ENCODE measurements at places on chromosomes 6 and 20.

- DNase-seq: no peak
Measured at GRCh38 chr6:121437851-121438651, 2.6 kb downstream of the GJA1 start.

- no peak for DNase-seq
Measured at GRCh38 chr6:119661078-119661477, 311.5 kb upstream of the MAN1A1 start.

DNA sequence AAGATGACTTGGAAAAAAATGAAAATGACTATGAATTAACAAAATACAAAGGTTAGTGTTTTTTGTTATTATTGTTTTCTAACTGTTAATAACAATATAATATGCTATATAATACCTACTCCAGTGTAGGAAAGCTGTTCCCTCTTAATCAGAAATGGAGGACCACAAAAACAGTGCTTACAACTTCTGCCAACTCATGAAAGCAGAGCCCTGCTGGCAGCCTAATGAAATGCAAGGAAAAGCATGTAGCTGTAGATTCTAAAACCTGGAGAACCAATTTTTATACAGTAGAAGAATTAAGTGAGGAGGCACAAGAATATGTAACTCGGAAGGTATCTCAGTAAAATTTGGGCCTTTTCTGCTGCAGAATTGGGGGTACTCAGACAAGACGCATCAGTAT, 29.4 kb downstream of the PHIP start:
- DNase-seq: no peak

GRCh38 chr6:39754514-39755115, 29.4 kb upstream of the KIF6 start:
- DNase-seq: no peak

- no peak for DNase-seq
Measured at GRCh38 chr6:149150801-149151398, 166.6 kb upstream of the TAB2 start.

- DNase-seq: no peak
Measured at GRCh38 chr6:13113981-13114593, 214.2 kb downstream of the TBC1D7 start.

GRCh38 chr6:69861986-69862385, 4.4 kb upstream of the COL19A1 start:
- DNase-seq: no peak

DNA sequence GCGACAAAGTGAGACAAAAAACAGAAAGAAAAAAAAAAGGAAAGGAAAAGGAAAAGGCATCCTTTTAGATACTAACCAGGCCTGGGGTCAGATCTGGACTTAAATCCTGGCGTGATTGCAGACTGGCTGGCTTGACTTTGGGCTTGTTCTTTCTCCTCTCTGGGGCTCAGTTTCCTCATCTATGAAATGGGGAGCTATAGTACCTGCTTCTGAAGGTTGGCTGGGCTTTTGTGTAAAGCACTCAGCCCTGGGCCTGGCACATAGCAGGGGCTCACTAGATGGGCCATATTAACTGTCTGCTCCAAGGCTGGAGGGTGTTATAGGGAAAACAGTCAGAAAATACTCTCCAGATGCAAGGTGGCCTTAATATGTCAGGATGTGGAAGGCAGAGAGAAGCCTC, 1.2 kb upstream of the R3HDML start:
- no peak for DNase-seq

GRCh38 chr20:3786665-3787323, at the start of gene CENPB:
Gene CENPB, minus strand, starts transcription at chr20:3786740. Its CDS starts 257 bp downstream, at chr20:3786483.
- peak; percentile 84 for DNase-seq

- DNase-seq: peak; percentile 64
Measured at GRCh38 chr6:3139090-3139903, 18.0 kb downstream of the TUBB2A start.

- no peak for DNase-seq
Measured at GRCh38 chr6:79614326-79615305, 16.5 kb upstream of the SH3BGRL2 start.

- no peak for DNase-seq
Measured at GRCh38 chr6:24640166-24640565, 5.8 kb downstream of the KIAA0319 start.

DNA sequence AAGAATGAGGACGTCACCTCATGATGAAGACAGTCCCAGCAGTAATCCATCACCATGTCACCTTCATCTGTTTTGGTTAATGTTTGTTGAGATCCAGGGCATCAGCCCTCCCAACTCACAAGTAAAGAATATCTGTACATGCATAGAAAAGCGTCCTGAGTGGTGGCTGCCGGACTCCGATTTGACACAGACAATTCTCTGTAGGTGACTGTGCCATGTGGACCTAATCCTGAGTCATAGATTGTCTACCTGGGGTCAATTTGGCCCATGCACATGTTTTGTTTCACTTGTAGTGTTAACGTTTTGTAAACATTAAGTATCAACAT, 168.4 kb upstream of the UST start:
- DNase-seq: no peak

DNA sequence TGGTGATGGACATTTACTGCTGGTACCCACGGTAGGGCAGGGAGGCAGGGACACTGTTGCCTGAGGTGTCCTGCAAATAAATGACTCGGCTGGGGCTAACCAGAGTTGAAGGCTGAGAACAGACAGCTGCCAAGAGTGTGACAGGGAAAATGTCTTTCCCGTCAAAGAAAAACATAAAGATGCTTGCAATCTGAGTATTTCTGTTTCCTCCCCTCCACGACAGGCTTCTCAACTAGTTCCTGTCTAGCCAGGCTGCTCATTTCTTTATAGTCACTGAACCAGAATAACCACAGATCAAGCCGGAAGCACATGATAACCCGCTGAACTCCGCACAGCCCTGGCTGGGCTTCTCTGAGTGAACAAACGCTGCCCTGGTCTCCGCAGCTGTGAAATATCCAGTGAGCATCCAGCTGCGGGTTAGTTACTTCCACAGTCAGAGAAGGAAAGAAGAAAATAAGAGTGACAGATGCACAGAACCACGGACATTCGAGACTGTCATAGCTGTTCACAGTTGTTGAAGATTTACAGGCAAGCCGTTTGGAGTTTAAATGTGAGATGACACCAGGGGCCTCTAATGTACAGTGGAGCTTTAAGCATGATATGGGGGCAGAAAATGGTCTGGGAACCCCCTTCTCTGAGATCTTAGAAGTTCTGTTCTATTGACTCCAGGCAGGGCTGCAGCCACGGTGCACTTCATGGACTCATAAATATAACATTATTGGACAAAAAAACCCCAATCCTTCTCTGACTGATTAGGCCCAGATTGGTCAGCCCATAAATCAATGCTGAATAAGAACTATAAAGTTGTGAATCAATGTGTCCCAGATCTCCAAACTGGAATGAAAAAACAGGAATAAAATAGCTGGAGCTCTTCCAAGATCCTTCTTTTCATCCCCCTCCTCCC, 299.9 kb upstream of the SUPT3H start:
- DNase-seq: no peak

DNA sequence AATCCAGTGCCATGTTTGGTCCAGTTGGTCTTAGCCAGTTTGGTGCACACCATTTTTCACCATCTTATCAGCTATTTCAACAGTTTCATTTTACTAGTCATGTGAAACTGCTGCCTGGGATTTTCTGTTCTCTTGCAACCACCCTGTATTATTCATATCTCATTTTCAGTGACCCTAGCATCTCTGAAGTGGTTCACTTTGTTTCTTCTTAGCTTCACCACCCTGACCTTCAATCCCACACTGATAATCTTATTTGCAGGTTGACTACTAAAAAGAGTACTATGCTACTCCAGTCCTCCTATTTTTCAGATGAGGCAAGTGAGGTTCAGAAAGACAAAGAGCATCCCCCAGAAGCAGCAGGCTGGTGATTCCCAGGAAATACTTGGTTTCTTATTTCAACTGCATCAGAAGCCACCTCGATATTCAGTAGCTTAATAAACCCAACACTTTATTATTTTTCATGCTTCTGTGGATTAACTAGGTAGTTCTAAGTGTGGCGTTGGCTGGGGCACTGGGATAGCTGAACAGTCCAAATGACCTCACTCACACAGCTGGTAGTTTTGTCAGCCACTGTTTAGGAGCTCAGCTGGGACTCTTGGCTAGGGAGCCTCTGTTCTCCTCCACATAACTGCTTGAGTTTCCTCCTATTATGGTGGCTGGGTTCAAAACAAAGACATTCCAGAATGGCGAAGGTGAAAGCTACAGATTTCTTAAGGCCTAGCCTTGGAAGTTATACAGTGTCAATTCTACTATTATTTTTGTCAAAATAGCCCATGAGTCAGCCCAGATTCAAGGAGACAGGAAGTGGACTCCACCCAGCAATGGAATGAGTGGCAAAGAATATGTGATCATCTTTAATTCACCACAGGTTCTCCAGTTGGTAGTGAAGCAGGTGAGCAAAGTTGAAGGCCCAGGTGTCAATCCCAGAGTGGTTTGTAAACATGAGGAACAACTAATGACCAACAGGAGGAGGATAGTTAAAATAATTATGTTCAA, 40.6 kb downstream of the BPIFB4 start:
- DNase-seq: no peak

DNA sequence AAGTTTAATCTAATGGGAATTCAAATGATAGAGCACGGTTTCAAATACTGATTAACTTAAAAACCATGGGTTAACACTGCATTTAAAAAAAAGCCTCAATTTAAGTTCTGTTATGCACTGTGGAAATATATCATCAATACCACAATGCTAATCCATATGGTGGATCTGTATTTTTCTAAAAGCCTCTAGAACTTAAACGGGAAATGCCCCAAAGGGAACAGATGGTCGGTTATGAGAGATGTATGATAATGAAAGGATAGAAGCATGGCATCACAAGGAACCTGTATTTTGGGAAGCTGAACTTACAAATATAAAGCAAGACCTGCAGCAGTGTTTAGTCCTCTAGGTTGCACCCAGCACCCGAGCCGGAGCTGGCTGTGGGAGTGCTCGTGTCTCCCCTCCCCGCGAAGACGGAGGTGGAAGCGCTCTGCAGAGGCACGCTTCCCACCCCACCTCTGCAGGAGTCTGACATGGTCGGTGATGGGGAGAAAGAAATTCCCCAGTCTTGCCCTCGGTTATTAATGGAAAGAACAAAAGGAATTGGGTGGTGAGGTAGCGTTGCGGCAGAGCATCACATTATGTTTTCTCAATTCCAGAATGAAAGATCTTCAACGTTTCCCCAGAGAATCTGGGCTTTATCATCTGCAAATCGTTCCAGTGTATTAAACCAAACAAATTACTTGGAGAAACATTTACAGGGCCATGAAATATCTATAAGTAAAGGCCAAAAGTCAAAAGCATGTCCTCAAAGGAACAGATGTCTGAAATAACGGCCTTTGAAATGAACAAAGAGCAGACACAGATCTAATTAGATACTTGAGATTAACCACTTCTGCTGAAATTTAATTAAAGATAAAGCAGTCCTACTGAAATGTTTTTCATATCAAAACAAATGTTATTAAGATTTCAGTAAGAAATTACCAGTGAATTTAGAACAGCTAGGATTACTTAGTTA, 103.1 kb upstream of the POPDC3 start:
- no peak for DNase-seq

DNA sequence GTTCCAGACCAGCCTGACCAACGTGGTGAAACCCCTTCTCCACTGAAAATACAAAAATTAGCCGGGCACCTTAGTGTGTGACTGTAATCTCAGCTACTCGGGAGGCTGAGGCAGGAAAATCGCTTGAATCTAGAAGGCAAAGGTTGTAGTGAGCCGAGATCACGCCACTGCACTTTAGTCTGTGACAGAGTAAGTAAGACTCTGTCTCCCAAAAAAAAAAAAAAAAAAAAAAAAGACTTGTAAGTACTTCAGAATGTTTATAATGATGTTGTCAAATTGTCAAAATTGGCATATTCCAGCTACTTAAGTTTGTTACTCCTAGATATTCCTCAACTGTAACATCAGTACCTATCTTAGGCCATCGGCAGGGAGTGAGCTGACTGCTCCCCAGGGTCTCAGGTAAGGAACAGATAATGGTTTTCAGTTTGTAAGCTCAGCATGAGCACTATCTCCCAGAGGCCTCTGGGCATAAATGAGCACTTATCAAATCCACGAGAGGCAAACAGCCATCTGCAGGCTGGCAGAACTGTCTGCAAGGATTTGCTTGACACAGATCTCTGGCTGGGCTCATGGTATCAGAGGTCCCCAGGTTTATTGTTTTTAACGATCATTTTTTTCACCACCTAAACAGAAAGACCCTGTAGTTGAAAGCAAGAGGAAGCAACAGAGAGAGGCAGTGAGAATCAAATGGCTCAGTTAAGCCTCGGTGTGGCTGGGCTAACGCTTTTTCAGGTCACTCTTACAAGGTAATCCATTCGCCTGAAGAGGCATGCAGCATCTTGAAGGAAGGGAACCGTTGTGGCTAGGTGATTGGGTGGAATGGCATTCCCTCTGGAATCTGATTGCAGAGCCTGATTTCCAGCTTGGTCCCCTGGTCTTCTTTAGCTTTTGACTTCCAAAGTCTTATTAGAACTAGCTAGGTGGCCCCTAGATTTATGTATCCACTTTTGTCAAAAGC, 115.9 kb downstream of the LY86 start:
- DNase-seq: no peak

DNA sequence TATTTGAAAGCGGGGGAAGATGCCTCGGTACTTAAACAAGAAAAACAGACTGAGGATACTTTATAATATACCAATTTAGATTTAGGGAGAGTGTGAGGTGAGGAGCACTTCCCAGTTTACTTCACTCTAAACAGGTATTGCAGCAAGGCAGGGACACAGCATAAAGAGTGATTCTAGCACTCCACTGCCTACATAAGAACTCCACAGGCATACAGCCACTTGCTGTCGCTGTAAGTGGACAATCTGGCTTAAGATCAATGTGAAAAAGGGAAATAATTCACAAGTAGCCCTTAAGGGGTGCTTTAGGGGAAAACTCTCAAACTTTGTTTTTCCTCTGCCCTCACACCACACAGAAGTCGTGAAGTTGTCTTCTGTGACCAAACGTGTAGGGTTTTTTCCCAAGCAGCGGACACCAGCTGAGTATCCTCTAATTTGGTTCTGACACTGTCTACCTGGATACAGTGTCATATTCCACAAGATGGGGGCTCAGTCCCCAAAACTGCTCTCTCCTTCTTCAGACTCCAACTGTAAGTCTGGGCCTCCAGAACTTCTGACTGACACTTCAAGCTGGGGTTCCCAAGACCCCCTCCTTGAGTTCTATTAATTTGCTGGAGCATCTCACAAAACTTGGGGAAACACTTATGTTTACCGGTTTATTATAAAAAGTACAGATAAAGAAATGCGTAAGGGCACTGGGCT, 9.3 kb downstream of the ADNP start:
- no peak for DNase-seq

GRCh38 chr20:45463709-45464108, 5.8 kb upstream of the WFDC2 start:
- DNase-seq: no peak

GRCh38 chr20:16846006-16846405, 97.8 kb downstream of the OTOR start:
- no peak for DNase-seq

DNA sequence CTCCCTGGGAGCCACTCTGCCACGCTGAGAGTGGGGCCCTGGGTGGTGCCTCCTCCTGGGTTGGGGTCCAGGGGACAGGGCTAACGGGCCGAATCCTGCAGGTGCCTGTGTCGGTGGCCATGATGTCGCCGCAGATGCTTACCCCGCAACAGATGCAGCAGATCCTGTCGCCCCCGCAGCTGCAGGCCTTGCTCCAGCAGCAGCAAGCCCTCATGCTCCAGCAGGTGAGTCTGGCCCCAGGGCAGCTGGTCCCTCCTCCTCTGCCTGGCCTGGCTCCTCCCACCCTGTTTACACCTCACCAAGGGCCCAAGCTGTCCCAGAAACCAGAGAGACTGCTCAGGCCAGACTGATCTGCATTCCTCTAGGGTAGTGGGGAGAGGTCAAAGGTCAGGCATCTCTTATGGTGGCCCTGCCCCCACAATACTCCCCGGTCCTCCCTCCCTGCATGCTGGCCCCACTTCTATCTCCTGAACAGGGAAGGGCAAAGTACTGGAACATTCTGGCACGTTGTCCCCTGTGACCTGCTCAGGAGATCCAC, 38.6 kb downstream of the FOXP4 start:
- DNase-seq: no peak

All from COR-L47 (cell line).